NCI-H460 (cell line): ENCODE measurements at places on chromosomes 6 and 20. TPM values are rescaled to one million over a fixed set of nuclear protein-coding genes. Genes with fewer than 3 reads are reported as not detected.
A peak's percentile ranks its signal among the peaks of the same experiment; 100 is the strongest.

DNA sequence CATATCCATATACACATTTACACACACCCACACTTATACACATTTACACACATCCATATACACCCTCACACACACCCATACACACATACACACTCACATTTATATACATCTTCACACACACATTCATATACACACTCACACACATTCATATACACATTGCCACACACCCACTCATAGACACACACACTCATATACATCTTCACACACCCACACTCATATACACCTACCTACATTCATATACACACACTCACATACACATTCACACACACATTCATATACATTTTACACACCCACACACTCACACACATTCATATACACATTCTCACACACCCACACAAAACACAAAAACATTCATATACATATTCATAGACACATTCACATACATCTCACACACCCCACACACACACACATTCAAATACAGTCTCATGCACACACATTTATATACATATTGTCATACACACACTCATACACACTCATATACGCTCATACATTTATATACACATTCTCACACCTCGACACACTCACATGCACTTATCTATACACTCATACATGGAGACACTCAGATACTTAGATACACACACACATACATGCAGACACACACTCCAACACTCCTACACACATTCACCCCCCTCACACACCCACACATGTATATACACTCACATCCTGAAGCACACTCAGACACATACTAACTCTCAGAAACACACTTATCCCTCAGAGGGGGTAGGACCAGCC, 82.1 kb downstream of the MRPL14 start:
- no peak for DNase-seq

DNA sequence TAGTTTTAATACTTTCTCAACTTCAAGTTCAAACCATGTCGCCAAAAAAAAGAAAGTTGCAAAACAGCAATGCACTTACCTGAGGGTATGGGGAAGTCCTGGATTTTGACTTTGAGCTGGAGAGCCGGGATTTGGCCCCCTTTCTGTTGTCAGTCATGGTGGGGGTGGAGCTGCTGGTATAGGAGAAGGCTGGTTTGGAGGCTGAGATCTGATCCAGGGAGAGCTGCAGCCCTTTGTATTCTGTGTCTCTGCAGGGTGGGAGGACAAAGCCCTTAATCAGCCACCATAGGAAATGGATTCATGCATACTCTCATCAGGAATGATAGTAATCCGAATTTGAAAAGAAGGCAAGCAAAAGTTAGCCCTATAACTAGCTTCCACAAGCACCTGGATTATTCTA, 44.0 kb downstream of the SIM1 start:
- DNase-seq: no peak

Gene ZBTB46
- 0.20 and 0.30 TPM in 2 replicates for total RNA-seq

DNA sequence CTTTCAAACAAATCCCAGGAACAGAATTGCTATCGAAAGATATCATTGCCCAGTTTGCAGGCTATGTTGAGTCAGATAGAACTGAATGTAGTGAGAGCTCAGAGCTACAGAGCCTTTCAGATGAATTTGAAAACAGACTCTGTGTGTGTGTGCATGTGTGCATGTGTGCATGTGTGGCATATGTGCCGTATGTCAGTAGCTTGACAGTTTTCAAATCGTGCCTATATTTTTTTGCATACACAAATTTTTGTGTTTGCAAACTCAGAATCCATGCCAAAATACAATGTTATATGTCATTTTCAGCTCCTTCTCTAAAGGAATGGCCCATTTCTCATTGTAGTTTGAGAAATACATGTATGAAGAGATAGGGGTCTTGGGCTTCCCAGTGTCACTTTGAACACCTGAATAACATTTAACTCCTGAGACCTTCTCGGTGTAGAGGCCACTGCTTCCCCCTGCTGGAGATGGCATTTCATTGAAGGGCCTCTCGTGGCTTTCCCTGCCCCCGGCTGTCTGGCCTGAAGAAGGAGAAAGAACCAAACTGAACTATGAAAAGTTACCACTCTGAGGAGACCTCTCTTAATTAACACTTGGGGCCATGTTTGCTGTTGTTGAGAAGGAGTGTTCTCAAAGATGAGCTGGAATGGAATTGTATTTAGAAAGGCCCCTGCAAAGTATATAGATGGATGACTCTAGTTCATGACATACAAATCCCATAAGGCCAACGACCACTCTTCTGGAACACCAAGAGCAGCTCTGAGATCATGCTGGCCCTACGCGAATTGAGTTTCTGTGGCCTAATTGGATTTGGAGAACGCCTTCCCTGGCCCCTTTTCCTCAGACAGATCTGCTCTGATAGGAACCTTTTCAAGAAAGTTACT, 58.7 kb downstream of the VAPB start:
- DNase-seq: peak; percentile 56

- no peak for DNase-seq
These were observed 313.0 kb upstream of the AGPAT4 start for GRCh38 chr6:161586887-161587286.
